Nasal cavity respiratory epithelium epithelial cell of viscerocranial mucosa (primary cell): ENCODE measurements at places on chromosomes 1 and 21. TPM values are rescaled to one million over a fixed set of nuclear protein-coding genes. Genes with fewer than 3 reads are reported as not detected.

Gene DPT
- total RNA-seq = not detected in 2 replicates

Gene MSH4
- total RNA-seq = 0.34 and 1.1 TPM in 2 replicates

Gene SPRR3
- total RNA-seq = 67.3 and 122 TPM in 2 replicates

Gene MYBPH
- not detected in 2 replicates for total RNA-seq

Gene OR2T2
- total RNA-seq = not detected in 2 replicates
